Breast epithelium (tissue), 4 donors: ENCODE measurements at places on chromosomes 3 and 15. TPM values are rescaled to one million over a fixed set of nuclear protein-coding genes. Genes with fewer than 3 reads are reported as not detected.
A peak's percentile ranks its signal among the peaks of the same experiment; 100 is the strongest.

Gene ACSBG1
- total RNA-seq, result not detected

DNA sequence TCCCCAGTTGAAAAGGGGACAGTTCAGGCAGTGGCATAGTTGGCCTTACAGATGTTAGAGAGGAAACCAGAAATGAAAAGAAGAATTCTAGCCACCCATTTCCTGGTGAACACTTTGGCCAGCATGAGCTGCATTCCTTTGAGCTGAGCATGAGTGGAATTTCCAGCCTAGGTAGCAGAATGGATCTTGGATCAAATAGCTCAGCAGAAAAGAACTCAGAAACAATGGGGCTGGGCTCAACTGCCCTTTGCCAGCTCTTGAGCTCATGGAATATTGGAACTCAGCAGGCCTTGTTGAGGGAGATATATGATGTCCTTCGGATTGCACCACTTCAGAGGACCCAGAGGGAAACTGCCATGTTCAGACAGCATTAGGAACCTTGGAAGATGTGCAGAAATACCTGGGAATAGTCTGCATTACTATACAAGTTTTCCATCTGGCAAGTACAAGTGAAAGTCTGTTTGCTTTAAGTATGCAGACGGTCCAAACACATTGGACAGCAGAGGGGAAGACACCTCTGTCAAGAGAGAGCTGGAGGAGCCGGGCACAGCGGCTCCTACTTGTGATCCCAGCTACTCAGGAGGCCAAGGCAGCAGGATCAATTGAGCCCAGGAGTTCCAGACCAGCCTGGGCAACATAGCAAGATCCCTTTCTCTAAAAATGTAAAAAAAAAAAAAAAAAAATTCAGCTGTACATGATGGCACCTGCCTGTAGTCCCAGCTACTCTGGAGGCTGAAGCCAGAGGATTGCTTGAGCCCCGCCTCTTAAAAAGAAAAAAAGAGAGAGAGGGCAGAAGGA lies 3.1 kb upstream of the CDV3 start:
- H3K27me3 ChIP-seq, result no peaks in the 10 kb centered on the region
- H3K36me3 ChIP-seq, result no peaks in the 10 kb centered on the region
- DNase-seq, result no peak
- no peaks in the 10 kb centered on the region for H3K4me1 ChIP-seq

- H3K27ac ChIP-seq, result no peak overlapping the region
- H3K36me3 ChIP-seq, result no peaks in the 10 kb centered on the region
- DNase-seq, result no peak
- no peaks in the 10 kb centered on the region for H3K27me3 ChIP-seq
These were observed 2.9 kb downstream of the ITPR1 start for GRCh38 chr3:4496087-4496452.

- no peaks in the 10 kb centered on the region for H3K4me1 ChIP-seq
- no peaks in the 10 kb centered on the region for H3K27me3 ChIP-seq
- no peaks in the 10 kb centered on the region for H3K36me3 ChIP-seq
These were observed 190.6 kb downstream of the CNTN3 start for GRCh38 chr3:74423867-74424266.

GRCh38 chr3:6608843-6609242 lies 252.1 kb upstream of the GRM7 start:
- no peak overlapping the region for H3K4me3 ChIP-seq
- no peak for DNase-seq
- H3K27me3 ChIP-seq, result no peaks in the 10 kb centered on the region
- no peaks in the 10 kb centered on the region for H3K36me3 ChIP-seq
- no peak overlapping the region for H3K27ac ChIP-seq

- H3K36me3 ChIP-seq, result no peaks in the 10 kb centered on the region
- H3K4me3 ChIP-seq, result no peak overlapping the region
- H3K27me3 ChIP-seq, result no peaks in the 10 kb centered on the region
- H3K27ac ChIP-seq, result no peak overlapping the region
- DNase-seq, result no peak
These were observed 267.3 kb downstream of the UACA start for GRCh38 chr15:70495991-70496599.

- no peak overlapping the region for H3K4me3 ChIP-seq
- peak overlapping the region; percentile 82 for H3K27ac ChIP-seq
- no peaks in the 10 kb centered on the region for H3K27me3 ChIP-seq
- peaks cover 5% of the 10 kb centered on the region for H3K4me1 ChIP-seq
These were observed 17.9 kb downstream of the EPHB3 start for GRCh38 chr3:184579513-184579912.

Gene CCDC50
- total RNA-seq, result 93.4 TPM

GRCh38 chr3:194203482-194204041 lies 67.6 kb downstream of the HES1 start:
- H3K36me3 ChIP-seq, result no peaks in the 10 kb centered on the region
- H3K4me3 ChIP-seq, result peak overlapping the region; percentile 67
- H3K27ac ChIP-seq, result peak overlapping the region; percentile 75
- H3K4me1 ChIP-seq, result no peaks in the 10 kb centered on the region

GRCh38 chr15:70252056-70252950 lies 154.6 kb upstream of the TLE3 start:
- H3K4me1 ChIP-seq, result no peaks in the 10 kb centered on the region
- no peaks in the 10 kb centered on the region for H3K36me3 ChIP-seq
- H3K4me3 ChIP-seq, result no peak overlapping the region
- DNase-seq, result no peak
- no peak overlapping the region for H3K27ac ChIP-seq
- H3K27me3 ChIP-seq, result no peaks in the 10 kb centered on the region

Gene CMTM7
- total RNA-seq, result 58.0 TPM

DNA sequence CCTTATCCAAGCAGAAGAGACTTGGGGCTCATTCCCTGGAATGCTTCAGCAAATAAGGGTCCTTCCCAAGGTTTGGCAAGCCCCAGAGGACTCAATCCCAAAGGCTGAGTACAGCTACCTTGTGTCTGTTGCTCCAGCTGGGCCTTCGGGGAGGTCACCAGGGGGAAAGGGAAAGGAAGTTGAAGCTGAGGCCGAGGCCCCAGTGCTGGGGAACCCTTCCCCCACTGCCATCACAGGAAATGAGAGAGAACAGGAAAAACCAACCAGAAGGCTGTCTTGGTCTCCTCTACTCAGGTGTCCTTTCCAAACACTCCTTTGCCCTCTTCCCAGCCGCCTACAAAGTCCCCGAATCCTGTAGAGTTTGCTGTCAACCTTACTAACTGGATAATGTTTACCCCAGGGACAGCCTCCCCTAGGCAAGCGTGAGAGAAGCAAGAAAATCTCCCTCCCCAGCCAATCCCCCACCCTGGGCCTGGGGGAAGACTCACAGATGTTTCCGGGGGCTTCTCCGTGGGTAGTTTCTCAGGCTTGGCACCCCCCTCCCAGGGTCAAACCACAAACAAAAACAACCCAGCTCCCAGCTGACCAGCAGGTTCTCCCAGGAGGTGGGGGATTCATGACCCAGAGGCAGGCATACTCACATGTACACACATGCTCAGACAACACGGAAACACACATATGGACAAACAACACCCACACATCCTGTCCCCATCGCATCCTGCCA lies 5.5 kb downstream of the CSRNP1 start:
- peaks cover 45% of the 10 kb centered on the region for H3K4me1 ChIP-seq
- H3K4me3 ChIP-seq, result peak overlapping the region; percentile 57
- no peaks in the 10 kb centered on the region for H3K27me3 ChIP-seq
- peak; percentile 17 for DNase-seq
- H3K36me3 ChIP-seq, result peaks cover 14% of the 10 kb centered on the region

DNA sequence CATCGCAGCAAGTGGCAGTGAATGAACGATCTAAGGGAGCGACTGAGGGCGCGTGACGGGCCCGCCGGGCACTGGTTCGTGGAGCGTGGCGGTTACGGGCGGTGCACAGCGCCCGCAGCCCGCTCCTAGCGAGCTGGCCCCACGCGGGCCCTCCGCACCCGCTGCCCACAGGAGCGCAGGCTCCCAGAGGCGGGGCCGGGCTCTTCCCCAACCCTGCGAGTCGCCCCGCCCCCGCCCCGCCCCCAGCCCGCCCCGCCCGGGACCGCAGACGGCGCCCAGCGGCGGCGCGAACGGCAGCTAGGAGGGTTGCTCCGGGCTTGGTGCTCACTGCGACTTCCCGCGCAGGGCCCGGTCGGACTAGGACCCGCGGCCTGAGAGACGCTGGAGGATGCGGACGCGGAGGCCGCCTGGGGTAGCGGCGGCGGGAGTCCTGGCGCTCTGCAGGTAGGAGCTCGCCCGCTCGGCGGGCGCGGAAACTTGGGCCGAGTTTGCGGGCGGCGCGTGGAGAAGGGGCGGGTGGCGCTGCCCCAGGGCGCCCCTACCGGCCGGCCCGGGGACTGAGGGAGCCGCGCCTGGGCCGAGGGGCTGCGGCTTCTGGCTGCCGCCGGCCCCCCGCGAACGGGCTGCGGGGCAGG lies at the start of gene C15orf39:
TSS of gene C15orf39 (plus strand) at position 267 of the 635 bp plus-strand sequence. CDS start 4,167 bp downstream, outside the sequence.
- DNase-seq, result peak; percentile 57
- peak within 1 kb of the TSS; percentile 98 for H3K4me3 ChIP-seq
- H3K4me1 ChIP-seq, result peaks cover 25% of the 10 kb centered on the region
